ENCODE measurements at places on chromosomes 2 and 18.

- no peak for DNase-seq
Measured at GRCh38 chr2:199806179-199806578, 44.8 kb downstream of the FTCDNL1 start.

- DNase-seq, result no peak
Measured at GRCh38 chr2:42492691-42493467, 903 bp downstream of the KCNG3 start.

GRCh38 chr18:50193796-50194630 is 934 bp downstream of the MYO5B start:
- DNase-seq, result no peak

DNA sequence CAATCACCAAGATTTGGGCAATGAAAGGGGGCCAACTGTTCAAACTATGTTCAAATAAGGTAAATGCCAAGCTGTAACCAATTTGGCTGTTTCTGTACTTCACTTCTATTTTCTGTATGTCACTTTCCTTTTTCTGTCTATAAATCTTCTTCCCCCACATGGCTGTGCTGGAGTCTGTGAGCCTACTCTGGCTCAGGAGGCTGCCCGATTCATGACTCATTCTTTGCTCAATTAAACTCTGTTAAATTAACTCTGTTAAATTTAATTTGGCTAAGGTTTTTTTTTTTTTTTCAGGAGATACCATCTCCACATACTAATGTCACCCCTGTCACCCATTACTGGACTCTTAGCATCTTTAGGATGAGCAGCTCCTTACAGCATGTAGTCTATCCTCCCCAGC is 178.8 kb upstream of the TWIST2 start:
- no peak for DNase-seq

GRCh38 chr2:231300020-231300721 is 95.3 kb upstream of the B3GNT7 start:
- DNase-seq, result no peak

DNA sequence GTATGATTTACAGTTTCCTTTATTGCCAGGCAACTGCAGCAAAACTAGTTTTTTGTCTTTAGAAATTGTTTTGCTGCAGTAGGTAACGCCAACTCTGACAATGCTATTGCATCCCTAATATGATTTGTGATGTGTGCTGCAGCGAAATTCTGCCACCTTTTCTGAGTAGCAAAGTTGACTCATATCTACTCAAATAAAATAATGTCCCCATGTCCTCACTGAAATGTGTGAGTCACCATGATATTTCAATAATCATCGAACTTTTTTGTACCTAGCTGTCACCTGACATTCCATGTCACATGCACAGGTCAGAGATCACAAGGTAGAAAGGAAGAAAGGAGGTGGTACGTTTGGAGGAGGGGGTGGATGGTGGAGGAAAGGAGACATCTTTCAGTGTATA is 205.0 kb downstream of the RAD51AP2 start:
- no peak for DNase-seq

DNA sequence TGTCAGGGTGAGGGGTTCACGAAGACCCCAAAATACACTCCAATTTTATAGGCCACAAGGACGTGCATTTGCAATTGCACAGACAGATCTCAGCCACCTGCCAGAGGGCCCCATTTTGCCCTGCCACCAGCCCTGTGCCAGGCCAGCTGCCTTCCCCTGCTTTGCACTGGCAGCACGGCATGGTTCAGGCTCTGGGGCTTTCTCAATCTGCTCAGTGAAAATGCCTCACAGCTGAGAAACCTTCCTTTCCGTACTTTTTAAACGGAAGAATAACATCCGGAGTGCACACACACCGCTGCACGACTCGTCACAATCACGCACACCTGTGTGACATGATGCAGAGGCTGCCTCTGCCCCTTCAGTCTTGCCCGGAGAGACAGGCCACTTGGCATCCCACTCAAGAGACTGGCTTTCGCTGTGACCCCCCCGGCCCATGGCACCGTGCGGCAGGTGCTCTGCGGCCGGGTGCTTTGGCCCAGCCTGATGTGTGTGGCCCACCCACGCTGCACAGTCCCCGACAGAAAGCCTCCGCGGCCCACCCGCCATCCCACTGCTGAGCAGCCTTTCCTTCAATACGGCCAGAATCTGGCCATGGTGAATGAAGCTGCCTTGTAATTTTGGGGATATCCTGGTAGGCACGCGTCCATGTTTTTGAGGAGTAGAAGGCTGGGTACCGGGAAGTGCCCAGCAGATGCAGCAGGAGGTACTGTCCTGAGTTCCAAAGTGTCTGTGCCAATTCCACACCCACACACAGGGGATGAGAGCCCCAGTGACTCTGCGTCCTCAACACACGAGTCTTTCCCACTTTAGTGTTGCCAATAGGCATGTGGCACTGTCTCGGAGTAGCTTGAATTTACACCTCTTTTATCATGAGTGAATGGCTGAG is 88.8 kb downstream of the USP40 start:
- no peak for DNase-seq

DNA sequence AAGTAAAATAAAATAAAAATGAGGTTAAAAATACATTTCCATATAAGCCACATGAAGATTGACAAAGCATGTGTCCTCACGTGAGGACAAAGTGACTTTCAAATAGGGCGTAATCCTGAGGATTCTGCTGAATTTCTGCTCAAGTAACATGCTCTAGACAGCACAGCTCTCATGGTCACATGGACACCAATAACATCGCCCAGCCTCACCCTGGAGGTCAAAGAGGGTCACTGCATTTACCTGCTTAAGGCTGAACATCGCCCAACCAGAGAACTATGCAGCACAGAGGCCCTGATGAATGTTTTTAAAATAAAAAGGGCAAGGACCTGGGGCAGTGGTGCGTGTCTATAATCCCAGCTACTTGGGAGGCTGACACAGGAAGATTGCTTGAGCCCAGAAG is 30.2 kb downstream of the TGFBRAP1 start:
- no peak for DNase-seq

GRCh38 chr2:132776287-132776686 is 106.3 kb upstream of the LYPD1 start:
- no peak for DNase-seq

DNA sequence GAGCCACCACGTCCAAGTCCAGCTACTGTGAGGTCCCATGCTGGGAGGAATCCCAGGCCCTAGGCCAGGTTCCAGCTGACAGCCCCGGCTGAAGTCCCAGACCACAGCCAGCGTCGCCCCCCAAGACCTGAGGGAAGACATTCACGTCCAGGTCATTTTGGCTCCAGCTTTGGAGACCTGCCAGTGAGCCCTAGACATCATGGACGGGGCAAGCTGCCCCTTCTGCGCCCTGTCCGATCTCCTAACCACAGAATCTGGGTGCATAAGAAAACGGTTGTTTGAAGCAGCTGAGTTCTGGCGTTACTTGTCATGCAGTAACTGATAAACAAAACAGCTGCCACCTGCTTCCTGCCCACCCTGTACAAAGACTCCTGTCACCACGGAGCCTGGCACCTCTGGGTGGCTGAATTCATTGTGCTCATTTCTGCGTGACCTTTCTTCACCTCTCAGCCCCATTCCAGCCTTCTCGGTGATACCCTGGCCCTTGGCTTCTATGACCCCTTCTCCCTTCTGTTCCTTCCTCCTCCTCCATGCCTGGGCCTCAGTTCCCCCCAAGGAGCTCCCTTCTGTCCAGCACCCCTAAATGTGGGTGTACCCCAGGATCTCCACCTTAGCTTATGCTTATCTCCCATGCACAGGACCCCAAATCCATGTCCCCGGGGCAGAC is 72.6 kb upstream of the SMAD7 start:
- DNase-seq, result no peak

GRCh38 chr2:45128580-45128997 is 119.3 kb upstream of the SIX2 start:
- DNase-seq, result peak; percentile 89

DNA sequence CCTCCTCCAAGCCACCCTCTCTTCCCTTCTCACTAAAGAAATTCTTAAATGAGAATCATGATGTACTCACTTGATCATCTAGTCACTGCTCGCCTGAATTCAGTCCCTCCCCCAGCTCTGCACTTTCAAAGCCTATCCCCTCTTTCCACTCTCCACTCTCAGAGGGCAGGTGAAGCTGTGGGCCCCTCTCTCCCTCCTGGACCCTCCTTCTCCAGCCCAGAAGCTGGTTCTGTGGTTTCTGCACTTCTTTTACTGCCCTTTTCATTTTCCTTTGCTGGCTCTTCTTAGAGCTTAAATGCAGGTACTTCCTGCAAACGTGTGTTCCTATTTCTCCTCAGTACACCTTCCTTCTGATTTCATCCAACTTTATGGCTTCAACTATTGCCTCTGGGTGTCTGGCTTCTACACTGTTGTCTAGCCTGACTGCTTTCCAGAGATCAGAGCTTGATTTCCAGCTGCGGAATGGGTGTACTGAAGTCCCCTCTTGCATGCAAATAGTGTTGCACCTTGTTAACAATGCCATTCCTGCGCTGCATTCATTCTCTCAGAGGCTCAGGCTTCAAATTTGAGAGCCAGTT is 15.3 kb upstream of the TXNDC2 start:
- no peak for DNase-seq

GRCh38 chr2:120463527-120463926 is 117.6 kb downstream of the INHBB start:
- no peak for DNase-seq

GRCh38 chr2:120128216-120128615 is 95.0 kb downstream of the TMEM185B start:
- no peak for DNase-seq

DNA sequence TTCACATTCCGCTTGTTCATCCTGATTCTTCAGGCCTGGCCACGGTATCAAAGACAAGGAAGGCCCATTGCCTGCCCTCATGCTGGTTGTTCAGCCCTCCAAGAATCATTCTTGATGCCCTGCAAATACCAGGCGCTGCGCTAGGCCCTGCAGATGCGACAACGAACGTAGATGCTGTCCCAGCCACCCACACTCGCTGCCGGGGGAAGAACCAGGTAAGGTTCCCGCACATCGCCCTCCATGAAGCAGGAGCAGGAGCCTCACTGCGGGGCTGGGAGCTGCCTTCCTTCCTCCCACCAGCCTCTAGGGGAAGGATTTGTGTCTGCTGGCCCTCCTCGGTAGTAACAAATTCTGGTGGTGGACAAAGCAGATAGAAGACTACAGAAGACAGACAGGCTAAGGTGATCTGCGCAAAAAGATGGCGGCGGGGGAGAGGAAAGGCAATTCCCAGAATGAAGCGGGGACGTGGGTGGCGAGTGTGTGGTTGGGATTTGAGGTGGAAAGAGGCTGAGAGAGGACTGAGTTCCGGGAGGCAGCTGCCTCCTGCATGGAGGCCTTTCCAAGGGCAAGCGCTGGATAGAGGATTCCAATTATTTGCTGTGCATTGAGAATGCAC is 19.8 kb upstream of the GPR55 start:
- no peak for DNase-seq

DNA sequence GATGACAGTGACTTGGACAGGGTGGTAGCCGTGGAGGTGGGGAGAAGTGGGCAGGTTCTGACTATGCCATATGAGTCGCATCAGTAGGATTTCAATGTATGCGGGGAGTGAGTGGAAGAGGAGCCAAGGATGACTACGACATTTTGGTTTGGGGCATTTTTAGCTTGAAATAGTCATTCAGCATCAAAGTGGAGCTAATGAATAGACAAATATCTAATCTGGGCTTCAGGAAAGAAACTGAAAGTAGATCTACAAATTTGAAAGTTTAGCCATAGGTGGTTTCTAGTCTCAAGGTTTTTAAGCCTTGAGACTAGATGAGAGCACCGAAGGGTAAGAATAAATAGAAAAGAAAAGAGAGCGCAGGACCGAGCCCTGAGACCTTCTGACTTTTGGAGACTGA is 58.3 kb downstream of the FEZ2 start:
- no peak for DNase-seq

DNA sequence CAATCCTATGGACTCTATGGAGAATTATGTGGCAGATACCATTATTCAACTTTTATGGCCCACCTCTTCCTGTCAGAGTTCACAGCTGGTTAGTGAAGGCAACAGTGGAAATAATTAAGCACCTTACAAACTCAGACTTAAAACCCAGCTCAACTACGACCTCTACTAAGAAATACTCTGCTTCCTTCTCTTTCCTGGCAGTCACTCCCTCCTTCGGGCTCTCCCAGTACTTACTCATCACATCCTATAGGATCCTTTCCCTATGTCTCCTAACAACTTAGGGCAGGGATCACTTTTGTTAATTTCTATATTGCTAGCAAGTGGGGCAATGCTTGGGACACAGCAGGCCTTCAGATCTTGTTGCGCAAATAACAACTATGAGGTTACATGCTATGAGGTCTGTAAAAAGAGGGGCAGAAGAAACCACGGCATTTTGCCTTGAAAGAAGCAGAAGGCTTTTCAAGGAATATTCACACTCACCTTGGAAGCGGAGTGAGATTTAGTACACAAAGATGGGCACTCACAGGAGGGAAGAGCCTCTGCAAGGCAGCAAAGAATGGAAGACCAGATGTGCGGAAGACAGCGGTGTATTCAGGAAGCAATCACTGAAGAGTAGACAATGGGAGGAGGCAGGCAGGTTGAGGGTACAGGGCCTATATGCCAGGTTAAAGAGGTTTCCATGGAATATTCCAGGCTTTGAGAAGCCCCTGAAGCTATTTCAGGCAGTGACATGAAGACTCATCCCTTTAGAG is 2.1 kb downstream of the STK39 start:
- no peak for DNase-seq

DNA sequence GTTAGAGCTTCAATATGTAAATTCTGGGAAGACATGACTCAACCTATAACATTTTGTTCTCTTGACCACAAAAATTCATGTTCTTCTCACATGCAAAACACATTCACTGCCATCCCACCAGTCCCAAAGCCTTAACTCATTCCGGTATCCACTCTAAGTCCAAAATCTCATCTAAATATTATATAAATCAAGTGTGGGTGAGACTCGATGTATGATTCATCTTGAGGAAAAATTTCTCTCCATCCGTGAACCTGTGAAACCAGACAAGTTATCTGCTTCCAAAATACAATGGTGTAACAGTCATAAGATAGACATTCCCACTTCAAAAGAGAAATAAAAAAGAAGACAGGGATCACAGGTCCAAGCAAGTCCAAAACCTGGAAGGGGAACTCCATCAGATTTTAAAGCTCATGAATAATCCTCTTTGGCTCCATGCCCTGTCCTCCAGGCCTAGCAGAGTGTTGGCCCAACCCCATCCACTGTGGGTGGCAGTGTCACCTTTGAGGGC is 101.3 kb downstream of the RAD51AP2 start:
- DNase-seq, result peak; percentile 87

DNA sequence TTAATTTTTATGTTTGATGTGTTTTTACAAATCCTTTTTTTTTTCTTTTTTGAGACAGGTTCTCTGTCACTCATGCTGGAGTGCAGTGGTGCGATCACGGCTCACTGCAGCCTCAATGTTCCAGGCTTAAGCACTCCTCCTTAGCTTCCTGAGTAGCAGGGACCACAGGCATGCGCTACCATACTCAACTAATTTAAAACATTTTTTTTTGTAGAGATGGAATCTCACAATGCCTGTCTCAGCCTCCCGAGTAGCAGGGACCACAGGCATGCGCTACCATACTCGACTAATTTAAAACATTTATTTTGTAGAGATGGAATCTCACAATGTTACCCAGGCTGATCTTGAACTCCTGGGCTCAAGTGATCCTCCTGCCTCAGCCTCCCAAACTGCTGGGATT is 3.2 kb downstream of the NOTO start:
- peak; percentile 21 for DNase-seq

- DNase-seq, result no peak
Measured at GRCh38 chr2:180494286-180494685, 486.1 kb upstream of the UBE2E3 start.

Data from AG09309 (cell line).